ENCODE measurements at places on chromosomes 16 and 17. TPM values are rescaled to one million over a fixed set of nuclear protein-coding genes. Genes with fewer than 3 reads are reported as not detected.

TNFRSF13B gene
- 0.26 TPM for polyA plus RNA-seq

KRTAP2-3 gene
- not detected for polyA plus RNA-seq

GRCh38 chr17:31497994-31498826, 106.7 kb downstream of the RAB11FIP4 start:
- H3K4me1 ChIP-seq = peaks cover 20% of the 10 kb centered on the region
- no peaks in the 10 kb centered on the region for H3K27me3 ChIP-seq
- no peak overlapping the region for H3K27ac ChIP-seq
- no peaks in the 10 kb centered on the region for H3K36me3 ChIP-seq
- H3K4me3 ChIP-seq = no peak overlapping the region

DNA sequence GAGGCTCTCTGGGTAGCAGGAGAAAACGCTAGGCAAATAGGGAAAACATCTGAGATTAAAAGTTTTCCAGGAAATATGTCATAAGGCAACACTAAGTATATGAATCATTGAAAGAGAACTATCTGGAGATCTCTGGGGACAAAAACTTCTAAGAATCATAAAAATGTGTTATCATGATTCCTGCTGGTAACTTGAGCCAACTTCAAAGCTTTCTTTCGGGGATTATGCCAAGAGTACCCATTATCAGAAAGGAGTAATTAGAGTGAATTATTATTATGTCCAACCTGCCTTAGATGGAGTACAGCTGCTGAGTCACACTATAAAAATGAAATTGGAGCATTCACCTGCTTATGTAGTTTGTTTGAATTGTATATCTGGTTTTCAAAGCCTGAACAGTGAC, 488.5 kb upstream of the SOX9 start:
- H3K4me1 ChIP-seq = no peaks in the 10 kb centered on the region
- no peak overlapping the region for H3K27ac ChIP-seq
- no peak for DNase-seq

DNA sequence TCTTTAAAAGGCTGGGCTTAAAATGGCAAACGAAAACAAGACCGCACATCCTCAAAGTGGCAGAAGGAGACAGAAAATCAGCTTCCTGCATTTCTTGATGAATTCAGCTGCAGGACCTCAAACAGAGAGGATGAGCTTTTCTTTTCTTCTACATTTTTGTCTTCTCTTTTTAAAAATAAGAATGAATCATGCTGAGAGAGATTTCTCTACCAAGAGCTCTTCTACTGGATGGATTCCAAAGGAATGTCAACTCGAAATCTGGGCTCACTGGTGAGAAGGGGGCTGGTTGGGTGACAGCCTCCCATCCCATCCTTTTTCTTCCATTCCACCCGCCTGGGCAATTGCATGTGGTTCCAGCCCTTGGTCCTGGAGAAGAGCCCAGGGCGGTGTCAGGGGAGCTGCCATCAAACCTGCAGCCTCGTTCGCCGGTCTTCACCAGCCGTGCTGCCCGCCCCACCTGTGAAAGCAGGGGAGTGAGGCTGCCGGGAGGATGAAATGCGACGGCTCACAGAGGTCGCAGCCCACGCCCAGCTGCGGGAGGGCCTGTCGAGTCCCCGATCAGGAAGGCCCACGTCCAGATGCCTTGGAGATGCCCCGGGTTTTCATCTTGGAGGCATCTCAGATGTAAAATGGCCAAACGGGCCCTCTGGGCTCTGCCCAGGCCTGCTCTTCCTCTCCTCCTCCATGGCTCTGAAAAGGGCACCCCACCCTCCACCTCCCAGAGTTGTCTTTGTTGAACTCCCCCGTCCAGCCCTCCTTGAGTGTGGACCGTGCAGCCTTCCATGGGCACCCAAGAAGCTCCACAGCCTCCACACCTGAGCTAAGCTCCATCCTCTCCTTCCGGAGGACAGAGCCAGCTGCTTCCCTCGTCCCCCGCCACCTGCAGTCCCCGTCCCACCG, 121.9 kb downstream of the FOXL1 start:
- DNase-seq = no peak
- H3K4me3 ChIP-seq = no peak overlapping the region
- no peaks in the 10 kb centered on the region for H3K27me3 ChIP-seq

GRCh38 chr17:49887086-49887743, 39.3 kb upstream of the TAC4 start:
- H3K27ac ChIP-seq = no peak overlapping the region
- H3K4me3 ChIP-seq = no peak overlapping the region
- DNase-seq = no peak
- H3K27me3 ChIP-seq = peaks cover 8% of the 10 kb centered on the region
- no peaks in the 10 kb centered on the region for H3K4me1 ChIP-seq
- H3K36me3 ChIP-seq = no peaks in the 10 kb centered on the region

GRCh38 chr17:51091635-51092034, 29.0 kb downstream of the SPAG9 start:
- H3K36me3 ChIP-seq = no peaks in the 10 kb centered on the region
- H3K4me3 ChIP-seq = no peak overlapping the region
- H3K4me1 ChIP-seq = peaks cover 17% of the 10 kb centered on the region
- DNase-seq = no peak

CACNG1 gene
- polyA plus RNA-seq = not detected

DNA sequence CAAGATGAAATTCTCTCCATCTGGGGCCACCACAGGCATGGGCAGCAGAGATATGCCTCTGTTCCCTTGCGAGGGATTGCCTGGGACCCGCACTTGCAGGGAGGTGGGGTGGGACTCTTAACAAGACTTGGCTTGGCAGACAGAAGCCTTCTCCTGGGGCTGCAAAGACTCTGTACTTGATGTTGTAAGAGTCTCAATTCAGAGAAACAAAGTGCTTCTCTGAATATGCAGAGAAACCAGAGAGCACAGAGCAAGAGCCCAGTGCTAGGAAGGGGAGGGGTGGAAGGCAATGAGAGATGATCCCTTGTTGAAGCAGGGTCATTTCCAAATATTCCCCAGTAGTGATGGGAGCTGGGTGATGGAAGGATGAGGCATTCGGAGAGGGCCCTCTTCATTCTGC, 2.2 kb downstream of the MMP28 start:
- peaks cover 10% of the 10 kb centered on the region for H3K4me1 ChIP-seq
- DNase-seq = no peak
- no peaks in the 10 kb centered on the region for H3K36me3 ChIP-seq
- no peak overlapping the region for H3K4me3 ChIP-seq
- H3K27ac ChIP-seq = no peak overlapping the region

GRCh38 chr16:14958323-14958600, 16.6 kb upstream of the PDXDC1 start:
- H3K4me1 ChIP-seq = peaks cover 24% of the 10 kb centered on the region
- no peak overlapping the region for H3K27ac ChIP-seq
- no peak for DNase-seq
- no peaks in the 10 kb centered on the region for H3K36me3 ChIP-seq
- no peak overlapping the region for H3K4me3 ChIP-seq

DNA sequence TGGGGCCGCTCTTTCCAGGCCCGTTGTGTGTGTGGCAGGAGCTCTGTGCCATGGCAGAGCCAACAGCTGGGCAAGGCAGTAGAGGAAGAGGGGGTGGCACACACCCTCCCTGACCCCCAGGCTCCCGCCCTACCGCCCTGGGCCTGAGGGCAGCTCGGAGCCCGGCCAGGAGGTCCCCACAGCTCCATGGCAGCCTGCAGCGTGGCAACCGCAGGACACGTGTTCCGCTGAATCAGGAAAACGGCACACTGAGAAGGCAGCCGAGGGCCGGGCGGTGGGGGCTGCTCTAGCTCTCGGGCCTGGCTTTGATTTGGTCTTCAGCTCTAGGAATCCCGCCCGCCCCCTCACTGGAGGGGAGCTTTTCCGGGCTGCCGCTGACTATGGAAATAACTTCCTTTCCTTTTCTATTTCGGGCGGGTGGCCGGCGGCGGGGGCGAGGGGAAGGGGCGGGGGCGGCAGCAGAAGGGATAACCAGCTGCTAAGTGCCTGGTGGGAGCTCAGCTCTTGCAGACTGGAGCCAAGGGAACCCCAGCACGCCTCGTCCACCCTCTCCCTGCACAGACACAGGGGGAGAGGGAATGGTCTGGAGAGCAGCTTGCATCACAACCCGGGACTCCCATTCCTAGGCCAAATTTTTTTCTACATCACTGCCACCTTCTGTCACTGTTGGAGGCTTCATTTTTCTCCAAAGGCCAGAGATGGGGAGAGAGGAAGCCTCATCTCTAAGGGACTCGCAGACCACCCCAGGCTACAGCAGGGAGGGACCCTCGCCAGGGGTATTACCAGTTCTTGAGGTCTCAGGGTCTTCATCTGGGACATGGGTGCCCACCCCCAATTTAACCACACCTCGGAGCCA, 24.8 kb upstream of the MRPS23 start:
- DNase-seq = no peak
- H3K27me3 ChIP-seq = no peaks in the 10 kb centered on the region
- H3K4me3 ChIP-seq = no peak overlapping the region
- H3K27ac ChIP-seq = peak overlapping the region; percentile 56
- no peaks in the 10 kb centered on the region for H3K4me1 ChIP-seq

CHD9NB gene
- polyA plus RNA-seq = not detected

AXIN2 gene
- polyA plus RNA-seq = 0.33 TPM

DNA sequence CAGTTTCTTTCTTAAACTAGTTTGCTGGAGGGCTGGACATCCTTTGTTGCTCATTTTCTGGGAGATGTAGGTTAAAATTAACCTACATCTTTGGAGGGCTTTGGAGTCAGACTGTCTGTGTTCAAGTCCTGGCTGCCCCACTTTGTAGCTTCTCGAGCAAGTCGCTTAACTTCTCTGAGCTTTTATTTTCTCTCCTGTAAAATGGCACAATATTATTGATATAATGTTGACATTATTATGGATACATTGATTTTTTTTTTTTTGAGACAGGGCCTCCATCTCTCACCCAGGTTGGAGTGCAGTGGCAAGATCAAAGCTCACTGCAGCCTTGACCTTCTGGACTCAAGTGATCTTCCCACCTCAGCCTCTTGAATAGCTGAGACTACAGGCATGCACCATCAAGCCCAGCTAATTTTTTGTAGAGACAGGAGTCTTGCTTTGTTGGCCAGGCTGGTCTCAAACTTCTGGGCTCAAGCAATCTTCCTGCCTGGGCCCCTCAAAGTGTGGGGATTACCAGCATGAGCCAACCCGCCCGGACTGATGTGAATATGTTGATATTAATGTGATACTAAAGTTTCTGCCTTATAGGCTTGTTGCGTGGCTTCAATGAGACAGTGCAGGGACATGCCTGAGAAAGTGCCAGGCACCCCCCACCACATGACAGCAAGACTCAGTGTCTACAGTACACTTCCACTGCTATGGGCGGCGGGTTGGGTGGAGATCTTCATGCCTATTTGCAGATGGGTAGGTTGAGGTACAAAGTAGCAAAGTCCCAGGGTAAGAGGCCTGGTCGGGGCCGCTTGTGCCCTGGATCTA, 31.6 kb upstream of the RMI2 start:
- no peak for DNase-seq
- no peaks in the 10 kb centered on the region for H3K36me3 ChIP-seq
- H3K4me1 ChIP-seq = no peaks in the 10 kb centered on the region
- H3K4me3 ChIP-seq = no peak overlapping the region
- no peak overlapping the region for H3K27ac ChIP-seq

GRCh38 chr16:80253741-80254140, 287.1 kb upstream of the DYNLRB2 start:
- no peak overlapping the region for H3K27ac ChIP-seq
- no peaks in the 10 kb centered on the region for H3K36me3 ChIP-seq
- no peak for DNase-seq

DNA sequence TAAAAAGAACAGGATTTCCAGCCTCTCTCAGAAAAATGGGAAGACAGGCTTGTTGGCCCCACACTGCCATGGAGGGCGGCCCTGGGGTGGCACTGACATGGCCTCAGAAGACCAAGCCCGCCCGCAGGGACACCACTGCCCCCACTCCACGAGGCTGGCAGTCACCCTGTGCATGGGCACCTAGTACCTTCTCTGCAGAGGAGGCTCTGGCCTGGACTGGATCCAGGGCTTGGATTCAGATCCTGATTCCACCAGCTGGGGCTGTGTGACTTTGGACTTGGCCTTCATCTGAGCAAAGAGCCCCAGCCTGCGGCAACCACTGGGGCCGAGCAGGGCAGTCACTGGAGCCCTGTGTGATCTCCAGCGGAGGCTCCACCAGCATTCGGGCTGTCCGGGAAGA, 16.8 kb upstream of the FASN start:
- peak overlapping the region; percentile 93 for H3K27ac ChIP-seq
- no peaks in the 10 kb centered on the region for H3K36me3 ChIP-seq
- H3K27me3 ChIP-seq = no peaks in the 10 kb centered on the region
- H3K4me1 ChIP-seq = peaks cover 69% of the 10 kb centered on the region

- DNase-seq = no peak
- no peak overlapping the region for H3K4me3 ChIP-seq
- no peaks in the 10 kb centered on the region for H3K27me3 ChIP-seq
- H3K36me3 ChIP-seq = peaks cover 32% of the 10 kb centered on the region
- H3K4me1 ChIP-seq = no peaks in the 10 kb centered on the region
Observed at GRCh38 chr17:47685556-47686275, 8.2 kb upstream of the TBKBP1 start.

GRCh38 chr17:57953219-57953618, 2.0 kb downstream of the CUEDC1 start:
- DNase-seq = no peak
- no peaks in the 10 kb centered on the region for H3K36me3 ChIP-seq
- no peaks in the 10 kb centered on the region for H3K27me3 ChIP-seq
- H3K4me3 ChIP-seq = no peak overlapping the region

DNA sequence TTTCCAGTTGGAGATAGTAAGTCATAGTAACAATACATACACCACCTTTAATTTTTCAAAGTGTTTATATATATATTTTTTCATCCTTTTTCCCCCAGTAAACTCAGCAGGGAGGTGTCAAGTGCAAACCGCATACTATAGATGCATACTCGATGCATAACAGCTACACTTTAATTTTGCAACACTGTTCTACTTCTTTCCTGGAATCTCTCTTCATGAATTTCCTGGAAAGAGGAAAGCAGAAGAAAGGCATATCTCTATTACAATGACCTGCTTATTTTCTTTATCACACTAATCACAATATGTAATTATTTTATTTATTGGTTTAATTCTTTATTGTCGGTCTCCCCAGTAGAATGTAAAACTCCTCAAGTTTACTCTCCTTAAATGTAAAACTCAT, 140.0 kb downstream of the SNX11 start:
- H3K27ac ChIP-seq = no peak overlapping the region
- no peaks in the 10 kb centered on the region for H3K4me1 ChIP-seq
- DNase-seq = no peak
- H3K36me3 ChIP-seq = no peaks in the 10 kb centered on the region

DNA sequence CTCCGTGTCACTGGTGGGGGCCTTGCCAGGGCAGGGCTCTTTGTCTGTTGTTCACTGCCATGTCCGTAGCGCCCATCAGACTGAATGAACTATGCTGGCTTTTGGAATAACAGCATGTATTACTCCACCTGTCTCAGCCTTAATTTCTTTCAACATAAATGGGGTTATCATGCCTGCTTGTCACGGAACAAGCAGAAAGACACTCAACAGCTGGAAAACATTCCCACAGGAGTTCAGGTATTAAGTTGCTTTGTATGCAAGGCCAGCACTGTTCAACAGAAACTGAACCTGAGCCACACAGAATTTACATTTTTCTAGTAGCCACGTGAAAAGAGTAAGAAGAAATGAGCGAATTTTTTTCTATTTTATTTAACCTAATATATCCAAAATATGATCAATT, 13.1 kb downstream of the PPL start:
- peaks cover 3% of the 10 kb centered on the region for H3K36me3 ChIP-seq
- no peaks in the 10 kb centered on the region for H3K27me3 ChIP-seq
- no peak overlapping the region for H3K4me3 ChIP-seq
- DNase-seq = no peak
- no peak overlapping the region for H3K27ac ChIP-seq
- peaks cover 21% of the 10 kb centered on the region for H3K4me1 ChIP-seq

MRPL28 gene
- polyA plus RNA-seq = 63.4 TPM
